ENCODE measurements at places on chromosomes 11 and 22.

DNA sequence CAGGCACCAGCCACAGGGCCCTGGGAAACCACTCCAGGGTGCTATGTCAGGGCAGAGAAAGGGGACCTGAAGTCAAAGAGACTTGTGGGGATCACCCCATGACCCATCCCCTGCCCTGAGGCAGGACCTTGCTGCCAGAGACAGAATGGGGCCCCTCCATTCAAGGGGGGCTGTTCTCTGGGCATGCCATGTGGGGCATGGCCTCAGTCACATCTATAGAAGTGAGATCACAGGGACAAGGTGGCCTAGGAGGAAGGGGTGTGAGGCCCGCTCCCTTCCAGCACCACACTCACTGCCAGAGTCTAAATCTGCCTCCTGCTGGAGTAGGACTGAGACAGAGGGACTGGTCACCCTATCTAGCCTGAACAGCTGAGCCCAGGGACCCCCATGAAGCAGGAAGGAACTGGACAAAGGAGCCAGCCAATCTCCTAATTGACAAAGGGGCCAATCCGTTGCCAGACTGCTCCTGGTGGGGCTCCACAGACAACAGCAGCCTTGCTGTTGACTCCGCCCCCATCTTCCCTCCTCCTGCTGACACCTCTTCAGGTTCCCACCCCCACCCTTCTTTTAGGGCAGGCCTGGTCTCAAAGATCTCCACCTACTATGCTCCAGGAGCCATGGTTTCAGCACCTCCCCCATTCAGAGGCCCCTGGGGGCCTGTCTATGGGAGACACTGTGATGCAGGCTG, 26.0 kb downstream of the NEAT1 start:
- DNase-seq = no peak

- DNase-seq = no peak
Measured at GRCh38 chr11:108873310-108873709, 208.4 kb downstream of the DDX10 start.

- no peak for DNase-seq
Measured at GRCh38 chr11:69131121-69131566, 24.6 kb upstream of the SMIM38 start.

- no peak for DNase-seq
Measured at GRCh38 chr22:44385781-44386180, 73.0 kb upstream of the SHISAL1 start.

DNA sequence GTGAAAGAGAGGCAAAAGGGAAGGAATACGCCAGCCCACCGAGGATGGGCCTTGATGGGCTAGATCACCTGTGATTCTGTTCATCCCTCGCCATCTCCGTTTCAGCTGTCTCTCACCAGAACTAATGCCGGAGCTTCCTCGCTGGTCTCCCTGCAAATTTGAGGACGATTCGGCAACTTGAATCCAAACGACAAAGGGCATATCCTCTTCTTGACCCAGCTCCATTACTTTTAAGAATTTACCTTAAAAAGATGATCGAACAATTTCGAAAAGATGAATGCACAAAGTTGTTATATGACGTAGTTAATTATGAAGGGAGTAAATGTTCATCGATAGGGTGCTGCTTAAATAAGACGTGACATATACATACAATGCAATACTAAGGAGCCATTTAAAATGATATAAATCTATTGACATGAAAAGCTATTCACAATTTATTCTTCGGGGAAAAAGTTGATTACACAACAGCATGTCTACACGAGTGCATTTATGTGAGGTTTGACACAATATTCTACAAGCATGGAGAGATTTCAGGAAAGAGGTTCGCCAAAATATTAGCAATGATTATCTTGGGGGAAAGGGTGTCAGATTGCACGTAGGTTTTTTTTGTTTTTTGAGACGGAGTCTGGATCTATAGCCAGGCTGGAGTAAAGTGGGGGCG, 937 bp upstream of the FAM168A start:
- no peak for DNase-seq

DNA sequence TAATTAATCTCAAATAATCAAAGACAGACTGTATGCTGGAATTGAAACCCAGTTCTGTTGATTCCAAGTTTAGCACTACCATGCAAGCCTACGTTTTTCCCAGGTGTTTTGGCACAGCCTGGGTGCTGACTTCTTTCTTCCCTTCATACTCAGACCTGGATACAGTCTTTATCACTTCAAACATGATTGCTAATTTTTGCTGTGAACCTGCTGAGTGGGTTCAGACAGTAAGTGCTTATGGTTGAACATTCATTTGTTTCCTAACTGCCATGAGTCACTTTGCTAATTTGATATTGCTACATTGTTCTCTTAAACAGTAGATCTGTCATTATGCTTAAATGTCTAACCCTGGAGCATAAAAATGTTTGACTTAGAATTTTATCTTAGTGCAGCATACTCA, 12.2 kb downstream of the PAAF1 start:
- DNase-seq = no peak

DNA sequence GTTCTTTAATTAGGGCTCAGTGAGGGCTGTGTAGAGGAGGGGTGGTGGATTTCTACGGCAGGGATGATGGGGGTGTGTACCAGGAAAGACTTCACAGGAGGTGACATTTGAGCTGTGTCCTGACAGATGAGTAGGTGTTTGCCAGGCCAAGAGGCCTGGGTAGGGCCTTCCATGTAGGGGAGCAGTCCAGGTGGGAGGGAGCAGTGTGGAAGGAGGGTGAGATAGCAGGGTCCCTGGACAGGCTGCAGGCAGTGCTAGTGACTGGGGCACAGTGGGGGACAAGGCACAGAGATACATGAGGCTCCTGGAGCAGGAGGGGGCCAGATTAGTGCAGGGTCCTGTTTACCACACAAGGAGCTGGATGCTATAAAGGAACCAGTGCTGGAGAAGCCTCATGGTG, 147.9 kb upstream of the CADM1 start:
- no peak for DNase-seq

- no peak for DNase-seq
Measured at GRCh38 chr11:8108421-8108820, 27.4 kb downstream of the TUB start.

GRCh38 chr11:35141071-35141470, 2.1 kb downstream of the CD44 start:
- DNase-seq = no peak

DNA sequence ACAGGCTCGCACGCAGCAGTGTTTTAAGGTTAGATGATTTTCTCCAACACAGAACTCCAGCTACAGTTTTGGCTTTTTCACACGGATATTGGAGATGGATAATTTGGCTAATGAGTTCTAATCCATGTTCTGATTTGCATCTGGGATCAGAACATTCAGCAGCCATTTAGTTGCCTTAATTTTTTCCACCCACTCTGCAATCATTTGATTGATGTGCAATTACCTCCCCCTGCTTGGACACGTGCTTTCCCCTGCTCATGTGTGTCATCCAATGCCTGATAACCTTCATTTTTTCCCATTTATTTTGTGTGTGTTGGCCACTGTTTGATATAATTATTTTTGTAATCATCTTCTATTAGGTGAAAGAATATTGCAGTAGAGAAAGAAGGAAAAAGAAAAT, 257.8 kb downstream of the ST3GAL4 start:
- no peak for DNase-seq

- no peak for DNase-seq
Measured at GRCh38 chr11:88418508-88418907, 81.0 kb upstream of the CTSC start.

DNA sequence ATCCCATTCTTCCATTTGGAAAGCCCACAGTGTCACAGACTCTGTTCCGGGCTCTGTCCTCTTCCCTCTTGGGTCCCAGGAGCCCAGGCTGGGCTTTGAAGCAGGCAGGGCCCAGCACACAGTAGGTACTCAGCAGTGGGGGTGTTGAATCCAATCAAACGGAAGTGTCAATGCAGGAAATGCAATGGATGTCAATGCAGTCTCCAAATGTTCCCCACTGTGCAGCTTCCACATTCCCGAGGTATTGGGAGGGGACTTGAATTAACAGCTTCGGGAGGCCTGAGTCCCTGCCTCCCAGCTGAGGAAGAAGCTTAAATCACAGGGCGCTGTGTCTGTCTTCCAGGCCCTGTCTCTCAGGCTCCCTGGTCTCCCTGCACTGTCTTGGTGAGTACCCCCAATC, 21.8 kb upstream of the SMIM35 start:
- DNase-seq = no peak

DNA sequence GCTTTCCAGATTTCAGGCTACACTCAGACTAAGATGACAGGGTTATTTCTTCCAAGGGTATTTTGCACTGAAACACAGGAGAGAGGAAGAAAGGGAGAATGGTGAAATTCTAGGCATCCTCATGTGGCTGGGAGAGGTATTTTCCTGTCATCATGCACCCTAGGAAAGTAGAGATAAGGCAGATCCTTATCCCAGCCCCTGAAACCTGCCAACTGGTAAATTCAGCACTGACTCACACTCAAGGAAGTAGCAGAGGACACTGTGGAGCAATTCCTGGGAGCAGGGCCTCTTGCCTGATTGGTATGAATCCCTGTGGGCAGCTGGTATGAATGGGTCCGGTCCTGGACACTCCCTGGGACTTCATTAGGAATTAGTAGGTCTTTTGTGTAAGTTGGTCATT, 37.6 kb upstream of the SLC5A1 start:
- DNase-seq = no peak

DNA sequence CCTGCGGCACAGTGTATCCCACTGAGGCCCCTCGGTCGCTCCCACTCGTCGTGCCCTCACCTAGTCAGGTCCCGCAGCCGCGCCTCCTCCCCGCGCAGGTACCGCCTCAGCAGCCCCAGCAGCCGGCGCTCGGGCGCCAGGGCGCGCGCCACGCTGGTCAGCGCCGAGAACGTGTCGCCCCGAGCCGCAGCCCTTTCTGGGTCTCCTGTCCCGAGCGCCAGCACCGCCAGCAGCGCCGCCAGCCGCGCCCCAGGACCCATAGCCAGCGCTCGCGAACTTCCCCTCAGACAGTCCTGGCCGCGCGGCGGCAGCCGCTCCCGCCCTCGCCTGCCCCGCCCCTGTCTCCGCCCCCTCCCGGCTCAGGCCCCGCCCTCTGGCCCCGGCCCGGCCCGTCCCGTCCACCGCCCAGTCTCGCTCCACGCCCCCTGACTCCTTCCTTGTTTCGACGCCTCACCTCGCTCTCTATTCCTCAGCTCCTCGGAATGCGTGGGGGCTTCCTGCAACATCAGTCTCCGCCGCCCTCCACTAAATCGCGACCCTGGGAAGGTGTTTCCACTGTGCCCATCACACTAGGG, at the start of gene P4HA3:
TSS of gene P4HA3 (minus strand) at position 289 of the 575 bp plus-strand sequence. CDS start at position 260, 29 bp downstream.
- peak; percentile 59 for DNase-seq

- DNase-seq = no peak
Measured at GRCh38 chr11:39367534-39367933, 2091.9 kb downstream of the LRRC4C start.

DNA sequence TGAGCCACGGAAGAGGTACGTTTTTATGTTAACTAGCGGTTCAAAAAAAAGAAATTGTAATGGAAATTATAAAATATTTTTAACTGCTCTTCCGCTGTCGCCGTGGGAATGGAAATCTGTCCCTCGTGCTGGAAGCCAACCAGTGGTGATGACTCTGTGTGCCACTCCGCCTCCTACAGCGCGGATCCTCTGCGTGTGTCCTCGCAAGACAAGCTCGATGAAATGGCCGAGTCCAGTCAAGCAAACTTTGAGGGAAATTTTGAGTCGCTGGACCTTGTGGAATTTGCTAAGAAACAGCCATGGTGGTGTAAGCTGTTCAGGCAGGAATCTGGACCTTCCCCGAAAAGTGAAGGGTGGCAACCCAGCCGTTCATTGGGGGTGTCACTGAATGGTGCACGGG, 2.9 kb upstream of the CBX7 start:
- no peak for DNase-seq

GRCh38 chr22:27719036-27719347, 82.6 kb downstream of the MN1 start:
- DNase-seq = no peak

GRCh38 chr11:69892237-69892985, 73.2 kb upstream of the FGF3 start:
- no peak for DNase-seq

GRCh38 chr11:10409207-10409661, 45.8 kb upstream of the AMPD3 start:
- DNase-seq = no peak

DNA sequence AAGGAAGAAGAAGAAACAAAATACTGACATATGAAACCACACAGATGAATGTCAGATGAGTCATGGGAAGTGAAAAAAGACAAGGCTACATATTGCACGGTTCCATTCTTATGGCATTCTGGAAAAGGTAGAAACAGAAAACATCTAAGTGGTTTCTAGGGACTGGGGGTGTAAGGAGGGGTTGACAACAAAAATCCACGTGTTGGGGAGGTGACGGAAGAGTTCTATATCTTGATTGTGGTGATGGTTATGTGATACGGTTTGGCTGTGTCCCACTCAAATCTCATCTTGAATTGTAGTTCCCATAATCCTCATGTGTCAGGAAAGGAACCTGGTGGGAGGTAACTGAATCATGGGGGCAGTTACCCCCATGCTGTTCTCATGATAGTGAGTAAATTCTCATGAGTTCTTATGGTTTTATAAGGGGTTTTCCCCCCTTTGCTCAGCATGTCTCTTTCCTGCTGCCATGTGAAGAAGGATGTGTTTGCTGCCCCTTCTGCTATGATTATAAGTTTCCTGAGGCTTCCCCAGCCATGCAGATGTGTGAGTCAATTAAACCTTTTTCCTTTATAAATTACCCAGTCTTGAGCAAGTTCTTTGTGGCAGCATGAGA, 6.4 kb upstream of the ARFGAP3 start:
- peak; percentile 51 for DNase-seq

- no peak for DNase-seq
Measured at GRCh38 chr11:69634590-69634989, 6.4 kb upstream of the CCND1 start.

- DNase-seq = no peak
Measured at GRCh38 chr22:49889071-49889470, 29.2 kb downstream of the ALG12 start.

GRCh38 chr11:93084727-93085505, 112.9 kb downstream of the SLC36A4 start:
- no peak for DNase-seq

GRCh38 chr11:29327891-29328290, 688.9 kb downstream of the KCNA4 start:
- no peak for DNase-seq

- no peak for DNase-seq
Measured at GRCh38 chr11:35084817-35085440, 54.0 kb upstream of the CD44 start.

- DNase-seq = no peak
Measured at GRCh38 chr11:68303083-68303482, 9.3 kb upstream of the LRP5 start.

- no peak for DNase-seq
Measured at GRCh38 chr22:41563051-41563711, 2.4 kb downstream of the CSDC2 start.

DNA sequence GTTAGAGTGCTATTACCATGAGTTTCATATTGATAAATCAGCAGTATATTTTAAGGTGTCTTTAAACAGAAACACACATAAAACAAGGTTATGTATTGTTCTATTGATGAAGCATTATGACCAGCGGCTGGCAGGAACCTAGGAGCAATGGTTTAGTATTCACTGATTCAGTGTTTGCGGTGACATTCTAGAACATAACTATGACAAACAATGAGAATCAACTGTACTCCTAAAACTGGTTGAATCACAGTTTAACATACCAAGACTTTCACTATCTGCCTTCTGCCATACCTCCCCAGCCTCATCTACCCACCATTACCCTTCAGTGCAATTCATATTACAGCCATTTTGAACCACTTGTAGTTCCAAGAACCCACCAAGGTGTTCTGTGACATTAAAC, 8.8 kb downstream of the HOATZ start:
- DNase-seq = no peak

Data from activated naive CD8-positive, alpha-beta T cell treated with anti-CD3 and anti-CD28 coated beads for 36 hours (primary cell).